ENCODE measurements at places on chromosomes 2 and 18.

DNA sequence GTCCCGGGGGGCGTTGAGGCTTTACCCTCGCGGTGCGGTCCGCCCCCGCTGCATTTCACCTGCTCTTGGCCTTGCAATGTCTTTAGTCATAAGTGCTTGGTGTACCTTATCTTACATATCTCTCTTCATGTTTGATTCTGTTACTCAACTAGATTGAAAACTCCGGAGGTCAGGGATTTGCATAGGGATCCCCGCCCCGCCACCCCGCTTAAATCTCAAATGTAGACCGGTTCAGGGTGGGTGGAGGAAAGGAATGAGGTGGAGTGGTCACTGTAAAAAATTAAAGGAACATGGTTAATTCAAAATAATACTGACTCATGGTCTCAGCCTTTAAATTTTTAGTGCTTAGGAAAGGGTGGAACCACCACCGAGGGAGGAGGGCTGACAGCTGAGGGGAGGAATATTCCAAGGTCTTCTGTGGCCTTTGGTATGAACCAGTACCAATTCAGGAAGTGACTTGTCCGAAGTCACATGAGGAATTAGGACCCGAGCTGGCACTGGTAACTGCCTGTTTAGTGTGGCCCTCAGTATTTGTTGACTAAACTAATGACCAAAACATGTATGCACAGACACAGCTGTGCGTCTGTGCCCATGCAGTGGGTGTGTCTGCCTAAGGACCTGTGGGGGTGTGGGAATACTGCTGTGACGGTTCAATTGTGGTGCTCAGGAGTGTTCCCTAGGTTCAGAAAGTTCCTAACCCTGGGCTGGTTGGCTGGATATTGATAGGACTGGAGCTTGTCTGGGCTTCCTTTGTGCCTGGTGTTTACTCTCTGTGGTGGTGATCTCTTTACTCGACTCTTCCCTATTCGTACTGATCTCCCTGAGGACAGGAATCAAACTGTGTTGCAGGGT, 1.0 kb downstream of the PLEKHB2 start:
- no peak for DNase-seq

DNA sequence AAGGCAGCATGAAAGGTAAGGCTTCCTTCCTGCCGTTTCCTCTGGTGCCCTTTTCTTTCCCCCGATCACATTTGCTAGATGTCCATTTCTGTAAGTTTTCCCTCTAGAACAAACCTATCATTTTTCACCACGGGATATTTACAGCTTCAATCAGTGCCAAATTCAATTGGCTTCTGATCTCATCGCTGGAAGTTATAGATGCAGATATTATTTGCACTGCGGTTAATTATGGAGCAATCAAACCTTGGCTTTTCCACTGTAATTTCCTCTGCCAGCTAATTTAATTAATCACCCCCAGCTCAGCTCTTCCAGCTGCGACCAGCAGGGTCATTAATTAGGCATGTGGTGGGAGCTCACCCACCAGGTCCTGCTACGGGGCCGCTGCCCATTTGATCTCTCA, 86.1 kb downstream of the GBX2 start:
- no peak for DNase-seq

- no peak for DNase-seq
These were observed 82.8 kb downstream of the L3MBTL4 start for GRCh38 chr18:6331872-6332271.

- no peak for DNase-seq
These were observed 248.6 kb downstream of the BCL2 start for GRCh38 chr18:63070767-63071502.

DNA sequence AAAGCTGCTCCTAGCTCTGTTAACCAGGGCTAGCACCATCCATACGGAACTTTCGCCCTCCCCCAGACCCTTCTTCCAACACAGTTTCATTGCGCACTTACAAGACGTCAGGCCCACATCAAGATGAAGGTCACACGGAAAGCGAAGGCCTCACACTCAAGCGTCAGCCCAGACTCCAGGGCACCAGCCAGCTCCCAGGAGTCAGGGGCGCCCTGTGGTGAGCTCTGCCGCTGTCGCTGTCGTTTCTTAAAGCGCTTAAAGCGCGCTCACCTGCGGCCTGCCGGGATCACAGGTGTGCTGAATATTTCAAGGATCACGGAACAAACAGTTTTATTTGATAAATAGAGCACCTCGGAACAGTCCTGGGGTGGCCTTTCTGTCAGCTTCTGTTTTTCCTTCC, 163.1 kb downstream of the CDH20 start:
- DNase-seq, result no peak

- no peak for DNase-seq
These were observed 565.7 kb downstream of the ZEB2 start for GRCh38 chr2:143954186-143954585.

- DNase-seq, result no peak
These were observed 862.6 kb downstream of the BCL11A start for GRCh38 chr2:59690849-59691248.

DNA sequence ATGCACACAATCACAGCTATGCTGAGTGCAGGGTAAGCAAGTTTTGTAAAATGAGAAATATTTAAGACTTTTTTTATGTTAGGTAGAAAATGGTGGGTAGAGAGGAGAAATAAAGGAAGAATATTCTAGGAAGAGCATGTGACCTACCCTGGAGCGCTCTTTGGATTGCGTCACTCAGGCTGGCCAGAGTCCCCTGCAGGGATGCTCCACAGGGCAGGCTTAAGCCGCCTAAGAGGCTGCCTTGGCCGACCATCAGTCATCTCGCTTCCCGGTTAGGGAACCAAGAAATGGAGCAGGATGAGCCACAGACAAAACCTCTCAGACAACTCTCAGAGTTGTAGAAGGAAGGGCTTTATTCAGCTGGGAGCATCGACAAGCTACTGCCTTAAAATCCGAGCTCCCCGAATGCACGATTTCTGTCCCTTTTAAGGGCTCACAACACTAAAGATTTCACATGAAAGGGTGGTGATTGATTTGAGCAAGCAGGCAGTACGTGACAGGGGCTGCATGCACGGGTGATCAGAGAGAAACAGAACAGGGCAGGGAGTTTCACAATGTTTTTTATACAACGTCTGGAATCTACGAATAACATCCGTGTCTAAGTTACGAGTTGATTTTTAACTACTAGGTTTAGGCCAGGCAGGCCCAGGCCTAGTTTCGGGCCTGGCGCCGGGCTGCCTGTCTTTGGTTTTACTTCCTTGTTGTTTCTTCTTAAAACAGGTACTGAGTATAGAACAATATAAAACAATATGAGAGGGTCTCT, 1072.0 kb downstream of the CBLN2 start:
- no peak for DNase-seq

DNA sequence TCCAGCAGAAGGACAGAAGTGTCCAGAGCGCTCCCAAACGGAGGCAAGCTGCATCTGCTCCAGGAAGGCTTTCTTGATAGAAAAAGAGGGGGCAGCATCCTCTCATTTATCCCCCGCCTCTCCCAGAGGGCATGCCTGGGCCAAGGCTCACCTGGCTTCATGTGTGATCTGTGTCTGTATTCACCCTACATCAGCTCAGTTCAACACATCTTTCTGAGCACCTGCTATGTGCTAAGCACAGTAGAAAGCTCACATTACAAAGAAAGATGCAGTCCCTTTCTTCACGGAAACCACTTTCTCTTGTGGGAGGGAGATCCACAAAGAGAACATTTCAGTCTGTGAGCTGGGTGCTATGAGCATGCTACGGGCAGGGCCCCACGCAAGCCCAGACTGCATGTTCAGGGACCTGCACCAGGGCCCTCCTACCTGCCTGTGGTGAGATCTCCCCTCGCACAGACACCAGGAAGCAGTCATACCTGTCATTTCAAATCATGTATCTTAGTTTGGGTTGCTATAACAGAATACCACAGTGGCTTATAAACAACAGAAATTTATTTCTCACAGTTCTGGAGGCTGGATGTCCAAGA, 90.7 kb downstream of the PDCL3 start:
- DNase-seq, result no peak

- no peak for DNase-seq
These were observed 55.3 kb downstream of the DTNB start for GRCh38 chr2:25617948-25618646.

DNA sequence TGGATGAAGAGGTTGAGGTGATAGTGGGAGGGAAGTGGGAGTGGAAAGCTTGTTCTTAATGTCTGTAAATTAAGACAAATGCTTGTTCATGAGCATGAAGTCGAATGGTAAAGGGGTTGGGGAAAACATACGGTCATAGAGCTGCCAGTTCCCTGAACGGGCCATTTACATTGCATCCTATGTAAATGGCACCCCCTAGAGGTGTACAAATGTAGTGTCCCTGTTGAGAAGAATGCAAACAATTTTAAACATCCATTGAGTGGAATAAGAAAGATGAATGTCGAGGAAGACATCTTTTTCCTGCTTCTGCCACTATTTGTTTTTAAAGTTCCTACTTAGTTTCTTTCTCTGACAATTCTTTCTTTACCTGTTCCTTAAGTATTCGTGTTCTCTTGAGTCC, 155.7 kb downstream of the RDH14 start:
- no peak for DNase-seq

GRCh38 chr18:75201282-75202270, 7.4 kb downstream of the PTGR3 start:
- no peak for DNase-seq

DNA sequence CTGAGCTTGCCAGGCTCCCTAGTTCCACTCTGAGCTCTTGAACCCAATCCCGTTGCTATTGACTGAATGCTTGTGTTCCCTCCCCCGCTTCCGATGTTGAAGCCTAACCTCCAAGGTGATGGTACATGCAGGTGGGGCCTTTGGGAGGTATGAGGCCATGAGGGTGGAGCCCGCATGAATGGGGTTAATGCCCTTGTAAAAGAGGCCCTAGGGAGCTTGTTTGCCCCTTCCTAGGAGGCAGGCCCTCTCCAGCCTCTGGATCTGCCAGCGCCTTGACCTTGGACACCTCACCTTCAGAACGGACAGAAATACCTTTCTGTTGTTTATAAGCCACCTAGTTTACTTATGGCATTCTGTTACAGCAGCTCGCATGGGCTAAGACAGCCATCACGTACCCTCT, 71.6 kb downstream of the TFCP2L1 start:
- no peak for DNase-seq

DNA sequence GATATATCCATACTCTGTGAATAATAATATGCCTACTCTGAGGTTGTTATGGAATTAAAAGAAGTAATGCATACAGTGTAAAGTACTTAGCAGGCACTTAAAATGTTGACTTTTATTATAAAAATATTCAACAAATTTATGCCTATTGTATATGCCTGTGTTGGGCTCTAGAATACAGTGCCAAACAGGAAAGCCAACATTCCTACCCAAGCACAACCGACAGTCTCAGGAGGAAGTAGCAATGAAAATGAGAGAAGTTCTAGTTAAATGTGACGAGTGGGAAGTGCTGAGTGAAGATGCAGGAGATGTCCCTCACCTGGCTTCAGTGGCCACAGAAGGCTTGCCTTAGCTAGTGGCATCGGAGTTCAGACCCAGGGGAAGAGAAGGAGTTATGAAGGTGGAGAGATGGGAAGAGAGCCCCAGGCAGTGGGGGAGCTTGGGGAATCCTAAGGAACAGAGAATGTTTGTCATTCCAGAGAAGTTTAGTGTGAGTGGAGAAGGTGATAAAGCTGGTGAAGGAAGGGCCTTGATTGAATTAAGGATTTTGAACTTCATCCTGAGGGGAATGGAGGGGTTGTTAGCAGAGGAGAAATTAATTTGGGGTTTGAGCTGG, 105.4 kb upstream of the CNGA3 start:
- DNase-seq, result no peak

DNA sequence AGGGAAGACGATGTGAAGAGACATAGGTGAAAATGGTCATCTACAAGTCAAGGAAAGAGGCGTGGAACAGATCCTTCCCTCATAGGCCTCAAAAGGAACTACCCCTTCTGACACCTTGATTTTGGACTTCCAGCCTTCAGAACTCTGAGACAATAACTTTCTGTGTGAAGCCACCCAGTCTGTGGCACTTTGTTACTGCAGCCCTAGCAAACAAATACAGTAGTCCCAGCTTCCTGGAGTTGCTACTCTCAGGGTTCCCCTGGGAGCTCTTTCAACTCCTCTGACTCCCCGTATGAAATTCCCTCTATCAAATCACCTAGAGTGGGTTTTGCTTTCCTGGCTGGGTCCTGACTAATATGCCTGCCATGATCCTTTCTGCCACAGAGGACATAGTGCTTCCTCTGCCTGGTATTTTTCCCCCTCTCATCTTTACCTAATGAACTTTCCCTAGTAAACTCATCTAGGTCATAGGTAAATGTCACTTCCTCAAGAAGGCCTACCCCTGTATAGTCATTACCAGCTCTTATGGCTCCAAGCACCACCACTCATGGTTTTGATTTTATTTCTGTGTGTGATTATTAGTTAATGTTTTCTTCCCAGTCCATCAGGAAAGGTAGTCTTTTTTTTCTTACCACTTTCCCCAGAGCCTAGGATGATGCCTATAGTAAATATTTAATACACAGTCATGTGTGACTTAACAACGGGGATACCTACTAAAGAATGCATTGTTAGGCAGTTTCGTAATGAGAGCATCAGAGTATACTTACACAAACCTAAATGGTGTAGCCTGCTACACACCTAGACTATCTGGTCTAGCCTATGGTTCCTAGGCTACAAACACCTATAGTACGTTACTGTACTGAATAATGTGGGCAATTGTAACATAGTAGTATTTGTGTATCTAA, 111.5 kb upstream of the LGALSL start:
- no peak for DNase-seq

DNA sequence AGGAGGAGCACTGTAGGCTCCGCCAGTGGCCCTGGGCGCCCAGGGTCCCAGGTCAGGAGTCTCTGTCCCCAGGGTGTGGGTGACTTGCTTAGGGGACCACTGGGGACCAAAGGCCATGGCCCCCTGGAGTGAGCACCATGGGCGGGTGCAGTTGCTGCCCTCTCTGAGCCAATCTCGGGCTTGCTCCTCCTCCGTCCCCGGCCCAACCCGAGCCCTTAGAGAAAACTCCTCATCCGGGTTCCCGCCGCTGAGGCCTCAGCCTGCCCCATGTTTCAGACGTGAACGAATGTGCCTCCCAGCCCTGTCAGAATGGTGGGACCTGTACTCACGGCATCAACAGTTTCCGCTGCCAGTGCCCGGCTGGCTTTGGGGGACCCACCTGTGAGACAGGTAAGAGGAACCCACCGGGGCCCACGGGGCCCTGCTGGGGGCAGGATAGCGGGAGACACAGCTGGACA, 38.6 kb downstream of the SNED1 start:
- DNase-seq, result no peak

DNA sequence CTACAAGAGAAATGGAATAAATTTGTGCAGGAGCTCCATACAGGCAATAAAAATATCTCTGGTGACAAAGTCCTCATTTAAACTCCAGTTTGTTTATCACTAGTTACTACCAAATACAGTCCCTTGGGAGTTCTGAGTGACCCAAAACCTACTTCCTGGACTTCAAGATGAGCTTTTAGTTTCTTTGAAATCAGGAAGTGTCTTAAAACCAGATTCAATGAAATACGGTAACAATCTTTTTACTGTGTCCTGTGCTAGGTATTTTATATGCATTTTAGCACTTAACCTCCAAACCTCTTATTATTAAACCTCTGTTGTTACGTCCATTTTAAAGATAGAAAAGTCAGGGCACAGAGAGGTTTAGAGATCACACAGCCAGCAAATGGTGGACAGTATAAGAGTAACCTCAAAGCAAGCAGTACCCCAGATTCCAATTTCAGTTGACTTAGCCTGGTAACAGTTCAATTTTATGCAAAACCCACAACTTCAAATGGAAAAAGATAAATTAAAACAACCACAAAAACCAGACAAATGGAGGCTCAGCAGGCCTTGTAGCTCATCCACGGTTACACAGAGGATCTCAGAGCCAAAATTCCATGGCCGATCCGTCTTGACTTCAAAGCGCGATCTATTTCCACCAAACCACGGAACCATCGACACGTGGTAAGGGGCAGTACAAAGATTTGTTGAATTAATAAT, 1.3 kb upstream of the KCMF1 start:
- no peak for DNase-seq
